ENCODE measurements at places on chromosomes 7 and 10.

GRCh38 chr10:117537904-117538524 lies 4.5 kb upstream of the EMX2 start:
- no peak for DNase-seq

DNA sequence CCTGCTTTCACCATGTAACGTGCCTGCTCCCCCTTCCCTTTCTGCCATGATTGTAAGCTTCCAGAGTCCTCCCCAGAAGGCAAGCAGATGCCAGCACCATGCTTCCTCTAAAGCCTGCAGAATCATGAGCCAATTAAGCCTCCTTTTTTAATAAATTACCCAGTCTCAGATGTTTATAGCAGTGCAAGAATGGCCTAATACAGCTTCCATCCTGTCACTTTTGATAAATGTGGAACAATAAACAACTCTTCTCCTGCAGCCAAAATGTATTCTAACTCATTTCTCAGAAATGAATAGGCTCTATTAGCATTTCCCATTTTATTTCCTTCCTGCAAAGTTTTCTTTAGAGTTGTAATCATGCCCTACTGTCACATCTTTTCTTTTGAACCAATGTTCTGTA lies 43.4 kb downstream of the C7orf25 start:
- DNase-seq = no peak

GRCh38 chr7:103649052-103649451 lies 203.0 kb upstream of the SLC26A5 start:
- DNase-seq = no peak

DNA sequence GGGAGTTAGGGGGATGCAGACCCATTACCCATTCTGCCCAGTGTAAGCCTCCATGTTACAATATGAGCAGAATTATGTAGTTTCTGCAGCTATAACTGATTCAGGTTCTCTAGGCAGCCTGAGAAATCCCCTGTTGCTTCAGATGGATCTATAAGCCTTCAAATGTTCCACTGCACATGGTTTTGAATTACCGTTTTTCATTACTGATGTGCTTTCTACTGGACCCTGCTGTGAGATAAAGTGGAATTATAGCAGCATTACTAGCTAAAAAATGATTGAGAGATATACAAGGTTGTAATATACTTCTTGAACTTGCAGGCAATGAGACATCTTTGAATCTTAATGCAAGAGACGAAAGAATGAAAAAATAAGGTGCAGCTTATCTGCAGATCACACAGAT lies 38.4 kb upstream of the ANAPC16 start:
- DNase-seq = no peak

DNA sequence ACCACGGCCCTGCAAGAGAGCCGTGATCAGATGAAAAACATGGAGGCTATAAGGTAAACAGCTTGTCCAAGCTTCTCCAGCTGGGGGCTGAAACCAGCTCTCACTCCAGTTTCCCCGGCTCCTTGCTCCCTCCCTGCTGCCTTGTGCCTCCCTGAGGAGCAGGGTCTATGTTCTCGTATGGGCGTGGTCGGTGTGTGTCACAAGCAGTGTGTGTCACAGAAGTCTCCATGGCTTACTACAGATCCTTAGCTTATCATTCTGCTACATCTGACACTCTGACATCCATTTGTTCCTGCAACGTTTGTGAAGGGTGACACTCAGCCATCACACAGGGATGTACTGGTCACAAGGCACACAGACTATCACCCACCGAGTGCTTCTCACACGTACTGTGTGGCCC lies 54.6 kb downstream of the CSGALNACT2 start:
- no peak for DNase-seq

DNA sequence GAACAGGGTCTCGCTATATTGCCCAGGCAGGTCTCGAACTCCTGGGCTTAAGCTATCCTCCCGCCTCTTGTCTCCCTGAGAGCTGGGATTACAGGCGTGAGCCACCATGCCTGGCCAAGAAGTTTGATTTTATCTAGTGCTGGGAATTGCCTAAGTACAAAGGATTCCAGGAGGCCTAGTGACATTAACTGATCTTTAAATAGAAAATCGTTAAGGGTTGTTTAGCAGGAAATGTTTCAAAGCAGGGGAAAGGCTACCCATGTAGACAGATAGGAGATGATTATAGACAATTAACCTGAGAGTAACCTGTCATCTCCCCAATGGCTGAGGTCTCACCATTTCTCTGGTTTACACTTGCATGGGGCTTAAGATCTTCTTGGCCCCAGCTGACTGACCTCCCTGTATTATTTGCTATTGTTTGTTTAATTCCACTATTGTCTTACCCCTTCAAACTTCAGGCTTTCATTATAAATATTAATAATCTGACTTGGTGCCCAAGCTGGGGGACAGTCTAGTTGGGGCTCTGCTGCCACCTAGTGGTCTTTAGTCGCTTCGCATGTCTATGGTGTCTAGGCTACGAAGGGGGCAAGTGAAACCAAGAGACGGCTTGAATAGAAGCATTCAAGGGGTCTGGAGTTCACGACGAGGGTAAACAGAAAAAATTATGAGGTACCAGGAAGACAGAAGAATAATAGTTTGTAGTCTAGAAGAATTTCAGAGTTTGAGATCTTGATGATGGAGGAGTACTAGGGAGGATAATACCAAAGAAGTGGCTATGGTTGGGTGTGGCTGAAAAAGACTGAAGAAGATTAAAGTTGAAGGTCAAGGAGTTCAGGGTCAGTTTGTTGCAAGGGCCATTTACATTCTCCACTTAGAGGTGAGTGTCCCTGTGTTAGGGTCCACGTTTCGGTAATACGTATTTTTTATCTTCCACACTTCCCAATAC lies 40.4 kb upstream of the BPGM start:
- peak; percentile 50 for DNase-seq

- no peak for DNase-seq
Measured at GRCh38 chr7:128309976-128310375, 33.7 kb downstream of the RBM28 start.

DNA sequence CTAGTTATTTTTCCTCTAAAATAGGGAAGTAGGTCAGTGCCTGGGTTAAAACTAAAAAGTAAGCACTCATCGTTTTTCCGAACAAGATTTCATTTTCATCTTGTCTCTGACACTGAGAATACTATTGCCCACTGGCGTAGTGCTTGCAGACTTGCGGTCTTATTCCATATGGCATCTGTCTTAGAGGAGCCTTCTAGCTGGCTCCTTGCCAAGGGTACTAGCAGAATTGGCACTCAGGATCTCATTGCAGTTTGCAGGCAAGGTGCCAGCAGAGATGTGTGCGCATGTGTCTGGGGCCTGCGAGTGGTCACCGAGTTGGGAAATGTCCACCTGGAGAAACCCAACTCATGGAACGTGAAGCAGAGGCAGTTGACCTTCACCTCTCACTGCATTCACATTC lies 143.4 kb downstream of the CELF2 start:
- DNase-seq = no peak

DNA sequence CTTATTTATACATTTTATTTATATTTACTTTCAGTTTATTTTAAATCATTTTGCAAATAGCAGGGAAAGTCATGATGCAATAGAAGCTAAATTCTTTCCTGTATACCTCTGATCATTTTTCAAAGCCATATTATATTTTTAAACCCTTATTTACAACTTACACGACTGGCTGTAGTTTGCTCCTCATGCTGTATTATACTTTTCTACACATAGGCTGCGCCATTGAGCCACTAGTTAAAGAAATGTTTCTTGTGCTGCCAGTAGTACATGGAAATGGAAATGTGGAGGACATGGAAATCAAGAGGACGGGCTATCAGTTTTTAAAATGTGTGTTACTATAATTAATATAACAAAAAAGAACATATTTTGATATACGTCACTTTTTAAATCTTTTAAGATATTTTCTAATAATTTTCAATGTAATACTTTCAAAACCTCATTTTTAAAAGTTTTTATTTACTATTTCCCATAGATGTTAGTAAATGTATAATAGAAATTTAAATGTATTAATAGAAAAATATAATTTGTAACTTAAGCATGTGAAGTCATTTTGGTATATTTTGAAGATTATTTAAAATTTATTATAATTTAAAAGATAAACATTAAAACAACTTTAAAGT lies 118.5 kb downstream of the VTI1A start:
- DNase-seq = no peak

- no peak for DNase-seq
Measured at GRCh38 chr10:43093423-43094076, 16.7 kb downstream of the RET start.

GRCh38 chr10:5987747-5988146 lies 10.4 kb upstream of the IL15RA start:
- DNase-seq = no peak

- no peak for DNase-seq
Measured at GRCh38 chr7:46669028-46669427, 748.0 kb upstream of the IGFBP3 start.

DNA sequence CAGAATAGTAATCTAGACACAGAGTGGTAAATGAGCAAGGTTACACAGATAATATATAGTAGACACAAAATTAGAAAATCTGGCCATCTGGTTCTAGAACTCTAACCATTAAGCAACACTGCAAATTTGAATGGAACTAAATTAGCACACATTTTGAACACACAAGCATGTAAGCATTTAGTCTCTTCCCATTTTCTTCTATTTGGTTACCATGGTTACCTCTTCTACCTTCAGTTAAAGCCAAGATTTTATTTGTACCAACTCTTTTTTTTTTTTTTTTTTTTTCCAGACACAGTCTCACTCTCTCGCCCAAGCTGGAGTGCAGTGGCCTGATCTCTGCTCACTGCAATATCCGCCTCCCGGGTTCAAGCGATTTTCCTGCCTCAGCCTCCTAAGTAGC lies 790.5 kb downstream of the MAGI2 start:
- DNase-seq = no peak

GRCh38 chr10:103535595-103535994 lies 42.1 kb downstream of the NEURL1 start:
- DNase-seq = no peak

- no peak for DNase-seq
Measured at GRCh38 chr10:122494833-122495232, 33.5 kb downstream of the HTRA1 start.

GRCh38 chr10:50605951-50606270 lies 17.8 kb downstream of the SGMS1 start:
- no peak for DNase-seq

DNA sequence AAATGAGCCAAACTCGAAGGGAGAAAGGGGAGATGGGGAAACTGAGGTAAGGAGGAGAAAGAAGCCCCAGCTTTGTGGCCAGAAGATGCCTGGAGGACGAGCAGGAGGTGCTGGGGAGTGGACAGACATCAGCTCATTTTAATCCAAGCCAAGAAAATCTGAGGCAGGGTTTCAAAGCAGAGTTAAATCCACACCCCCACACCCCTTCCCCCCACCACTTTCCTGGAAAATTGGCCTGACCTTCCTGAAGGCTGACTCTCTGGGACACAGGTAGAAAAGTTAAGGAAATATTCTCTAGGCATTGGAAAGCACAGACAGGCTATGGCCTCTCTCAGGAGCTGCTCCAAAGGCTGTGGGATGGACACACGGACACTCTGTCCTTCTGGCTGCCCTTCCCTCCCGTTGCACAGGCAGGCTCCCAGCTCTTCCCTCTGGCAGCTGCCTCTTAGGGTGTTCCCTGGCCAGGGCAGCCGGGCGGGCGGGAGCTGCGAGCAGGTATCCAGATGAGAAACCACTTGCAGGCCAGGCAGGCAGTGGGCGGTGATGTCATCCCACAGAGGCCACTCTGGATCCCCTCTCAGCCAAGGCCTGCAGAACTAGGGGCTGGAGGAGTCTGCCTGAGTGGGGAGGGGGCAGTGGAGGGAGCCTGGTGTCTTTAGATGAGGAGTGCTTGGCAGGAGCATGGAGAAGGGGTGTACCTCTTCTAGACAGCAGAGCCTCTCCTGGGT lies 171.8 kb downstream of the NEURL1 start:
- DNase-seq = no peak

DNA sequence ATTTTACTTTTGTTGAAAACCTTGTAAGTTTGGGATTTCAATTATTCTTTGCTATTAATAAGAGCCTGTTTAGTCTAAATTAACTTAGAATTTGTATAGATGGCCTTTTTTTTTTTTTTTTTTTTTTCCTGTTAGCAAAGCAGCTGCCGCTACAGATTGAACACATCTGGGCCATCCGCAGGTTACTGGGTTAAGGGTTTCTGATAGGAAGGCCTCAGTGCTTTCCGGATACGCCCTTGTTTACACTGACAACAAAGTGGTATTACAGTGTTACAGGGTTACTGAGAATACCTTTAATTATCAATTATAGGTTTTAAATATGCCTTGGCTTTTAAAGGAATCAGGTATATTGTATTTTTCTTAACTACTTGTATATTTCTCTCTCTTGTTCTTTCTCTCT lies 76.8 kb downstream of the PTN start:
- DNase-seq = no peak

DNA sequence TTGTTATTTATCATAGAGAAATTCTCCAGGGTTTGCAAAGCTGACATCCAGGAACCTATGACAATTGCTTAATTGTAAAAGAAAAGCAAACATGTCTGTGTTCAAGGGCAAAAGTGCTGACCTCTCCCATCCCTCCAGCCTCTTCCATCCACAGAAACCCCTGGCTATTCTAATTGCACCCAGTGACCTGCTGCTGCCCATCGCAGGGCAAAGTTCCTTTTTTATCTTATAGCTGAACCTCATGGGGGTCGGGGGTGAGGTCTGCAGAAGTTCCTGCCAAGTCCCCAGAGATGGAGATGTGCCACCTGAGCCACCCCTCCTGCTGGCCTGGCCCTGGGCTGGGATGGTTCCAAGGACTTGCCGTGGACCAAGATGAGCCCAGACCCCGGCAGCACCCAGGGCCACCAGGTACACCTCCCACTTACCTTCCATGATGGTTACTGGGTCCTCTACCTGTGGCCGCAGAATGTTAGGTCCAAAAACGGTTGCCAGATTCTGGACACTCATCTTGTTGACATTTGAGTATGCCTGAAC lies 146.5 kb downstream of the MAPK8 start:
- DNase-seq = no peak

DNA sequence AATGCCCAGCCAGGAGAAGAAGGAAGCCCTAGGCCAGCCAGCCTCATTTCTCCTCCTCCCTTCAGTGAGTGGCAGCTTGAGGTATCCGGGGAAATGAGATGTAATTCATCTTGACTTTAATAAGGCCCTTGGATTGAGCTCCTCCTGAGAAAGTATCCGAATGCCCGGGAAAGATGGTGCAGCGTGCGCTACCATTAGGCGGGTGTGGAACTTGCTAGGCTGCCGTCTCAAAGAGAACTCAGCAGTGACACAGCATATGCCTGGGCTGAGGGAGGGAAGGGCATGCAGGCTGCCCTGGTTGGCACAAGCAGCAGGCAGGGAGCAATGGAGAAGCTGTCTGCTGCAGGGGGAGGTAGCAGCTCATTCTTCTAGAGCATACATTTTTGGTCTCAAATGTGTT lies 659.8 kb upstream of the FOXK1 start:
- no peak for DNase-seq

GRCh38 chr10:47035171-47035818 lies 124.1 kb downstream of the PTPN20 start:
- no peak for DNase-seq

- no peak for DNase-seq
Measured at GRCh38 chr7:42068554-42069280, 168.3 kb downstream of the GLI3 start.

- DNase-seq = no peak
Measured at GRCh38 chr10:50281967-50282522, 30.7 kb upstream of the ASAH2 start.

DNA sequence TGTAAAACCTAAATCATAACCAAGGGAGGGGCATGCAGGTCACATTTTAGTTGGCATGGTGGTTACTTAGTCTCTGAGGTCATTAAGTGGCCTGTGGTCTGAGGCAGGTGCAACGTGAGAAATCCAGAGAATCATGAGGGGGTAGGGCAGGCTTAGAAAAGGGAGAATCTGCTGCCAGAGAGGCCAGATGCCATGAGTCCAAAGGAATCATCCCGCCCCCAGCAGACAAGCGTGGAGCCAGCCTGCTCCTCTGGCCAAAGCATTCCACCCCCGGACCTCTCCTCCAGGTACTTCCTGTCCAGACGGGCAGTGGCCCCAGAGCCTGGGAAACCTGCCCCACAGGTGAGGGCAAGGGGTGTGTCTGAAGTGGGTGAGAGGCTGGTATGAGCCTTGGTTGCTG lies 196.4 kb upstream of the ZNF32 start:
- no peak for DNase-seq

Measured in stimulated activated CD4-positive, alpha-beta T cell treated with anti-CD3 and anti-CD28 coated beads, TNF-alpha, amount 100 ng/mL, for 24 hours (primary cell).